ENCODE measurements at places on chromosomes 12 and 14.
A peak's percentile ranks its signal among the peaks of the same experiment; 100 is the strongest.

GRCh38 chr14:89907655-89908054, 46.9 kb downstream of the EFCAB11 start:
- DNase-seq, result no peak

DNA sequence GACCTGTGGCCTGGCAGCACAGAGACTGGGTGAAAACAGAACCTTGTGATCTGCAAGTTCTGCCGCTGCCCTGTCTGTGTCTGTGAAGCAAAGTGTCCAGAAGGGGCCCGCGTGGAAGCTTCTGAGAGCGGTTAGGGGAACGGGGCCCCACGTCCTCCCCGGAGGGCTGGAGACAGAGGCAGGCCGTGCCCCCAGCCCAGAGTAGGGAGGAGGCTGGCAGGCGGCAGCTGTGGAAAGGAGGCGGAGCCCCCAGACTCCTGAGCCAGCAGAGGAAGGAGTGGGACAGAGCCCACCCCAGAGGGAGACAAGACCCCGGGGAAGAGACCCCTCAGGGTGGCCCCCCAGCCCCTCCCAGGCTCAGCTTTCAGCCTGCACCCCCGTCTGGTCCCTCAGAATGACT, 49.0 kb downstream of the GALNT9 start:
- DNase-seq, result no peak

- DNase-seq, result no peak
Observed at GRCh38 chr12:81726634-81727033, 32.5 kb downstream of the PPFIA2 start.

DNA sequence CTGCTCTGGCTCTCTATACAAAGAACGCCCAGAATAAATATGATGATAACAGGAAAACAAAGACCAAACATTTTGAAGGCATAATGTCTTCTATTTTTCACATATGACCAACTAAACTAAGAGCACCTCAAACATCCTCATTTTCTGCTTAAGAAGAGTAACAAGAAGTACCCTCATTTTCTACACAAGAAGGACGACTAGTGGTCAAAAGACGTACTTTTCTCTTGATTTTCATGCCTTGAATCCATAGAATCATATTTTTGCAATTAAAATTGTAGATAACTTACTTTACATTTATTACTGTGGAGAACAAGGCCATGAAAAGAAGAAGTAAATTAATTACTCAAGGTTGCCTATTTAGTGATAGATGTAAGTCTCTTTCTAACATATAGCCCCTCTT, 358.6 kb downstream of the DUSP6 start:
- DNase-seq, result no peak

- DNase-seq, result no peak
Observed at GRCh38 chr12:14567351-14568162, at the start of gene PLBD1. TSS of gene PLBD1 (minus strand) at chr12:14567883. CDS start at chr12:14567696, 187 bp downstream.

DNA sequence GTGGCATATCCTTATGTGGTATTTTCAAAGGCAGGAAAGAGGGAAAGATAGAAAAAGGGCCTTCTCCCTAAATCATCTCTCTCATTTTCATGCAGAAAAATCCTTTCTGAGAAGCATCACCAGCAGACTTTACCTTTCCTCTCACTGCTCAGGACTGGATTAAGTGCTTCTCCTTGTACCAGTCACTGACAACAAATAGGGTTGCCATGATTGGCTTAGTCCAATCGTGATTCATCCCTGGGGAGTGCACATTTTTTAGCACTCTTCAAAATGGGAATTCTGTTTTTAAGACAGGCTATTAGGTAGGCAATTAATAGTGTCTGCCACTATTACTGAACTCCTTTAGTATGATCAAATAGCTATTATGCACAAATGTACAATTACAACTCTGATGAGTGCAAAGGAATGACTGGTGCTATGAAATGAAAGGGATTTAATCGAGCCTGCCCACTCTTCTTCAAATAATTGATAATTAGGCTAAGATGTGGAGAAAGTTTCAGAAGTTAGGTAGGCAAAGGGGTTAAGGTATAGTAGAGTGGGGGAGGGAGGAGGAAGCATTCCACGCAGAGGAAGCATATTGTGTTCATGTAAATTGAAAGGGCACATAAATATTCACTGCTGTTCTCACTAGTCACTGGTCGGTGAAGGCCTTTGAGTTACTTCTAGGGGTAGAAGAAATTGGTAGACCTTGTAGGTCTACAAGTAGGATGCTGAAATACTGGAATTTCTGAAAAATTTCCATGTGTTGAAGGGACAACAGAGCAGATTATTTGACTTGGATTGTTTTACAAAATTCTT, 84.0 kb downstream of the MSRB3 start:
- DNase-seq, result no peak

GRCh38 chr14:74771399-74771798, 8.3 kb downstream of the YLPM1 start:
- DNase-seq, result no peak

GRCh38 chr14:55131370-55132137, 2.5 kb downstream of the LGALS3 start:
- DNase-seq, result no peak

GRCh38 chr12:81639196-81639595, 120.0 kb downstream of the PPFIA2 start:
- DNase-seq, result no peak

GRCh38 chr12:4141348-4142270, 132.0 kb upstream of the CCND2 start:
- DNase-seq, result no peak

- no peak for DNase-seq
Observed at GRCh38 chr12:73277971-73278370, 1005.8 kb downstream of the TRHDE start.

DNA sequence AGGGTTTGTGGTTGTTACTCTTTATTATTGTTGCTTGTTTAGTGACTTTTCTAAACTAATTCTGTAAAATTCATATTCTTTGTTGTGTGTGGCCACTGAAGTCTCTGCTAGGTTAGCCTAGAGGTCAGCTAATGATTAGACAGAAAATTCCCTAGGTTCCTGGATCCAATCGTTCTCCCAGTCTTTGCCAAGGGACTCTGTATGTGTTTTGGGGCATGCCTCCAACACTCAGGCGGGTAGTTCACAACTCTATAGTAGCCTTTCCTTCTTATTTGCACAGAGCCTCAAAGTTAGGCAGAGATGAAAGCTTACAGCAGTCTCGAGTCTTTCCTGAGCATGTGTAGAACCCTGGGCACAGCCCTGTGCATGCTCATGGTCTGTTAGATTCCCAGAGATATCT, 32.7 kb upstream of the RIN3 start:
- no peak for DNase-seq

GRCh38 chr12:31736472-31736871, 7.7 kb upstream of the AMN1 start:
- DNase-seq, result peak; percentile 92

- no peak for DNase-seq
Observed at GRCh38 chr12:117282490-117282889, 78.9 kb downstream of the NOS1 start.

DNA sequence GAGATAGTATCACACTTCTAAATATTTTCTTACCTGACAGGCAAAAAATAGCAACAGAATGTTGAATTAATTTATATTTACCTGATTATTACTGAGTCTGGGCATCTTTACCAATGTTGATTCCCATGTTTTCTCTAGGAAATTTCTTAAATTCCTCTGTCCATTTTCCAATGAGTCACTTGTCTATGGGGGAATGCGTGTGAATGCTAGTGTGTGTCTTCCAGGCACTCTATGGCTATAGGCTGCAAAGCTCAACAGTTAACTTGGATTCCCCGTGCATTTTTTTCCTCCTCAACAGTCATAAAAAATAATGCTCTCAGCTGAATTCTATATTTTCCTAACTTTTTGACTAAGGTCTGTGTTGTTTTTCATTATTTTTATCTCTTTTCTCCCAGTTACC, 1385.8 kb upstream of the FLRT2 start:
- no peak for DNase-seq

- DNase-seq, result no peak
Observed at GRCh38 chr12:129779033-129779432, 124.8 kb downstream of the TMEM132D start.

GRCh38 chr12:95212586-95212985, 4.7 kb downstream of the FGD6 start:
- no peak for DNase-seq

GRCh38 chr12:101607894-101608293, 13.1 kb downstream of the MYBPC1 start:
- DNase-seq, result no peak

DNA sequence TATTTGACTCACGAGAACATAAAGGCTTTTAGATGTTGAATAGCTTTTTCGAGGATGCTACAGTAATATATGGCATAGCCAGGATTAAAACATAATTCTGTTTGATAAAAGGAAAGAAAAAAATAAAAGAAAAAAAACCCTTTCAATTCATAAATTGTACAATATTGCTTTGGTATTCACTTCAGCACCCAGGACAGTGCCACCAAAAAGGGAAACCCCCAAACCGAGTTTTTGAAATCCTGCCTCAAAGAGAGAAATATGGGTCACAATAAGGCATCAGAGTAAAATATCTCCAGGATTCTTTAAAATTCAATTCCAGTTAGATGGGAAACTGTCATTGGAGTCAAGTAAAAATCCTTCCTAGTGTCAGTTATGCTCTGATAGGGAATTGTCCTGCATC, 551.2 kb upstream of the SEL1L start:
- DNase-seq, result no peak

GRCh38 chr12:38886064-38886463, 19.3 kb downstream of the CPNE8 start:
- DNase-seq, result no peak

GRCh38 chr14:31510222-31510621, 22.4 kb upstream of the GPR33 start:
- peak; percentile 20 for DNase-seq

DNA sequence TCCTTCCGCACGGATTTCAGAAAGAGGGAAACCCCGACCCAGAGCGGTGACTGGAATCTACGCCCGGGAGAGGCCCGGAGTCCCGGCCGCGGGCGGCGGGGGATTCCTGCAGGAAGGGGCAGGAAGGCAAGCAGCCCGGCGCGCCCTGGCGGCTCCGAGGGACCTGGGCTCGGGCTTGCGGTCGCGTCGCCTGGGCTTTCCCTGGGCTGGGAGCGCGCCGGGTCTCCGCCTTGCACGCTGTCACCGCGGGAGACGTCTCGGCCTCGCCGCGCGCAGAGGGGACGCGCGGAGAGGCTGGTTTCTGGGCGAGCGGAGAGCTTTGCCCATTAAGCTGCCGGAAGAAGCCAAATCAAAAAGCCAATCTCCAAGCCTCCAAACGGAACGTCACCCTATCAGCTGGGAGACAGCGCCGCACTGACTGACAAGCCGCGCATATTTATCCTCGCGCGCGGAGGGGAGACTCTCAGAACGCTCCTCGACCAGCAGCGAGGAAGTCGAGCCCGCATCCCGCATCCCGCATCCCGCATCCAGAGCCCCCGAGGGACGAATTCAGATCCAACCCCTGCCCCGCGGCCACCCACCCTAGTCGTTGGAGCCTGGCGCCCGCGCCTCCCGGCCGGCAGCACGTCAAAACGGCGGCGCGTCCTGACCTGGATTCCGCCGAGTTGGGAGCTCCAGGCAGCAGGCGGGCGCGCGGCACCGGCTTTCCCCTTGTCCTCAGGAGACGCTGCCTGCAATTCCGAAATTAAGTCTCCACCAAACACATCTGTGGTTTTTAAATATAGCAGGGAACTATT, at the start of gene SLC8A3:
Gene SLC8A3 (minus strand): TSS at position 293 of the 797 bp plus-strand sequence. CDS start 20,529 bp downstream, outside the sequence.
- no peak for DNase-seq

GRCh38 chr14:50229681-50230080, 1.7 kb downstream of the SOS2 start:
- DNase-seq, result no peak

- DNase-seq, result no peak
Observed at GRCh38 chr12:94690198-94690771, 39.9 kb upstream of the TMCC3 start.

- DNase-seq, result peak; percentile 56
Observed at GRCh38 chr14:52267501-52268278, at the start of gene PTGDR. TSS of gene PTGDR (plus strand) at chr14:52267698. CDS start at chr14:52267815, 117 bp downstream.

DNA sequence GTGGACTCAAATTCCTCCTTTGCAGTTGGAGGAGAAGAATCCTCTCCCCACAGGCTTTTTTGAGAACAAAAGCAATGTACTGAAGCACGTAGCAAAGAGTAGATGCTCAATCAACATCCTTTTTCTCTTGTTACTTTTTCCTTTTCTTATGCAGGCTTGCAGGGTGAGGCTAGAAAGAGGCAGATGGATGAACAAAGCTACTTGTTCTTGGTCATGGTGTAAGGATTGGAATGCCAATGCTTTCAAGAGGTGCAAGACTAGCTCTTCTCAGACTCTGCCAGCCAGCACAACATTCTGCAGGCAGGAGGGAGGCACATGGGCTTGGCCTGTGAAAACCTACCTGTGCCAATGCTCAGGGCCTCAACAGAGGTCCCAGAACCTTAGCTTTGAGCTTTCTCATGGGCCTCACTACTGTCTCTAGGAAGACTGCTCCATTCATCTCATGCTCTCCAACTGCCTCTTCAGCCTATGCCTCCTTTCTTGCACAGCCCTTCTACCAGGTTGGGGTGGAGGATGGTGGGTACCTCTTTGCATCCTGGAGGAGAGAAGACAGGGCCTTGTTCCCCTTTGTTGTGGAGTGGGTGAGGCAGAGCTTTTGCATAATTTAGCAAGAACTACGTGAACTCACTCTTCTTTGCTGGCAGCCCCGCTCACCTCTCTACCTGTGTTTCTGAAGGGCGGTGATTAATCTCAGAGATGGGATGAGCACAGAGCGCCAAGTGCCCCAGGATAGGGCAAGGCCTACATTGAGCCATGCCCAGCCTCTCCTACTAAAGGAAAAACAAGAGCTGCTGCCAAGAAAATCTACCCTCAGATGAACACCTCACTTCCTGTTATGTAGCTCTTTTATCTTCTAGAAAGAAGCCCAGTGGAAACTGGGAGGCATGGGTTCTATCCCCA, 1119.7 kb downstream of the VRK1 start:
- DNase-seq, result no peak

DNA sequence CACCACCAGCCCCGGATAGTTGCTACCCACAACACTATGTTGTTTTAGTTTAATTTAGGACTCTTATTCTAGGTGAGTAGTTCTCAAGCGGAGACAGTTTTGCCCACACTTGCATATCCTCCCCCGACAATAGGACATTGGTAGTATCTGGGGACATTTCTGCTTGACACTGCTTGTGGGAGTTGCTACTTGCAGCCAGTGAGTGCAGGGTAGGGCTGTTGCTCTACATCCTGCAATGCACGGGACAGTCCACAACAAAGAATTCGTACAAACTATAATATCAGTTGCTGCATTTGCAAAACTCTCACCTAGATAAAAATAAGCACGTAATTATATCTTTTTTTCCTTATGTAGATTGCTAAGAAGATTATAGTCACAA, 111.8 kb upstream of the DNM1L start:
- DNase-seq, result no peak

- no peak for DNase-seq
Observed at GRCh38 chr12:1680804-1681492, 9.9 kb upstream of the ADIPOR2 start.
